ENCODE measurements at places on chromosomes 12 and 14.
A peak's percentile ranks its signal among the peaks of the same experiment; 100 is the strongest.

GRCh38 chr14:105526776-105527380 is 495 bp downstream of the TMEM121 start:
- no peak for DNase-seq

DNA sequence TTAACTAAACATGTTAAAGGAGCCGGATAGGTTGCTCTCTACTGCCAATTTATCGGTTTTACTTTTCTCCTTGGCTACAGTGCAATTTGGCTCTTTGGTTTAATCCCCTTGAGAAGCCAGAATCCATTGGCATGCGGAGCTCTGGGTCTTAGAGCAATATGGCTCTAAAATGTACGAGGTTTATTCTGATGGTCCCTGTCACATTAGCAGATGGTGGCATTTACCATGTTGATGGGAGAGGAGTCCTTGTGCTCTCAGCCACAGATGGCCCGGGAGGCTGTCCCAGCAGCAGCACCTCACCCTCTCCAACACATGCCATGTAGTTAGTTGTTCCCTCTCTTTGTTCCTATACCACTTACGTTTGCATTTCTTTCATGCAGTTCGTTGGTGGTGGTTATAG is 179.7 kb downstream of the RGS6 start:
- DNase-seq, result no peak

GRCh38 chr12:111394480-111394879 is 11.2 kb upstream of the SH2B3 start:
- DNase-seq, result no peak

DNA sequence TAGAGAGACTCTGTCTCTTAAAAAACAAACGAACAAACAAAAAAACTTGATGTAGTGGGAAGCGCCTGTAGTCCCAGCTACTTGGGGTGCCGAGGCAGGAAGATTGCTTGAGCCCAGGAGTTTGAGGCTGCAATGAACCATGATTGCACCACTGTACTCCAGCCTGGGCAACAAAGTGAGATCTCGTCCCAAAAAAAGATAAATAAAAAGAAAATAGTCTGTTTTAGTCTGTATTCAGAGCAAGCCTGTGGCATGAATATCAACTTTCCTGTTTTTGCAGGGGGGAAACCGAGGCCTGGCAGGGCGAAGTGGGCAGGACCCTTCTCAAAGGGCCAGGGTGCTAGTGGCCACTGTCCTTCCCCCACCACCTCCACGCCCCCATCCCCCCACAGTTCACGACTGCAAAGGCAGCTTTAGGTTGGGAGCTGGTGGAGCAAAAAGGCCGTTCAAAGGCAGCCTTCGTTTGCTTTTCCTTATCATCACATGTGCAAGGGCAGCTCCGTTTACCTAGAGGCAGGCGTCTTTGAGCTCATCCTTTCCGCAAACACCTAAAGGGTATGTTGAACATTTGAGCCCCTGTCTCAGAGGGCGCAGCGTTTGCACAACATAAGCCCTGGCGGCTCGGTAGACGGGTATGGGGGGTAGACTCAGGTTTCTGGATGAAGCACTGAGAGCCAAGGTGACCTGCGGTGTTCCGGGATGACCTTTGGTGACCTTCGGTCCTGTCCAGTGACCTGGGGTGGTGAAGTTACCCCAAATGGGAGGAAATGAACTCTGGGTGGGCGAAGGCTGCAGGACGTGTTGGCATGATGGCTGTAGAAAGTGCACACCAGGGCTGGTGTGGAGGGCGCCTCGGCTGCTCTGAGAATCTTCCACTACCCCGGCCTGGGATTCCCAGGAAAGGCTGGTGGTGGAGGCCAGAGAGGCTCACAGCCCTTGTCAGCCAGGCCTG is 8.7 kb upstream of the MEG3 start:
- DNase-seq, result no peak

DNA sequence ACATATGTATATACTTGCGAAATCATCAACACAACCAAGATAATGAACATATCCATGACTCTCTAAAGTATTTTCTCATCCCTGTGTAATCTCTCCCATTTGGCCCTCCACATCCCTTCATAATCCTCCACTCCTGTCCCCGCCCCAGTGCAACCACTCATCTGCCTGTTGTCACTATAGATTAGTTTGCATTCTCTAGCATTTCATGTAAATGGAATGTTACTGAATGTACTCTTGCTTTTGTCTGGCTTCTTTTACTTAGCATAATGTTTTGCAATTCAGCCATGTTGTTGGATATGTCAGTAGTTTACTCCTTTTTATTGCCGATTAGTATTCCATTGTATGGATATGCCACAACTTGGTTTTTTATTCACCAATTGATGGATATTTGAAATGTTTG is 99.1 kb downstream of the BICD1 start:
- no peak for DNase-seq

- DNase-seq, result no peak
Measured at GRCh38 chr12:13250416-13250815, 53.9 kb downstream of the EMP1 start.

GRCh38 chr12:111812881-111813741 is 28.9 kb upstream of the MAPKAPK5 start:
- peak; percentile 94 for DNase-seq

GRCh38 chr12:49733219-49734017 is 7.9 kb upstream of the TMBIM6 start:
- no peak for DNase-seq

DNA sequence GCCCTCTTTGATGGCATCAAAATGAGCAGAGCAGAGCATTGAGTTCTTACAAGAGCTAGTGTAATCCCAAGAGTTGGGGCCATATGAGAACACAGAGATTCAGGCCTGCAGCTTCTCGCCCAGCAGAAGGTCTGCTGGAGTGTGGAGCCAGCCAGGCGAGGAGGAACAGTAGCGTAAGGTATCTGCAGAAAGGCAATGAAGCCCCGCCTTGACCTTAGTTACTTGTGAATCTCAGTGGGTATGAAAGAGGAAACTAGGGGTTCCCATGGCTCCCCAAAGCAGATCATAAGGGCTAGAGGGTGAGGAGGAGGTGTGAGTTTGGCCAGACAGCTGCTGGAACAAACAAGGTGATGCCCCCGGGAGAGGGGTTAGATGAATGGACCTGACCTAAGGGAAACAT is 49.4 kb downstream of the SLC8A3 start:
- DNase-seq, result no peak

- DNase-seq, result peak; percentile 61
Measured at GRCh38 chr12:52171950-52172512, 19.8 kb downstream of the KRT80 start.

DNA sequence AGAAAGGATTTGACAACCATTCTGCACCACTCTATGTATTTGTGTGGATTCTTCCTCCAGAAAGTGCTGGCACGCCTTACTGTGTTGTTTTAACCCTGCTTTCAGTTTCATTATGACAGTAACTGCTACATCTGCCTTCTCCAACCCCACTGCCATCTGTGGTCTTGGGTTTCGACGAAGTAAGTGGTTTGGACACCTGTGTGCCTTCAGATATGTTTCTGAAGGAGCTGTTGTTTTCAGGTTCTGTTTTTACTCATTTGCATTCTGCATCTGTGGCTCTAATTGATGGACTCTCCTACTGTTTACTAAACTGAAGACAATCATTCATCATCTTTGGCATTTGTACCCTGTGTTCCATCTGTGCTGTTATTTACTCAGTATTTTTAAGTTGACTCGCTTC is 4.1 kb downstream of the TSHR start:
- DNase-seq, result peak; percentile 59

DNA sequence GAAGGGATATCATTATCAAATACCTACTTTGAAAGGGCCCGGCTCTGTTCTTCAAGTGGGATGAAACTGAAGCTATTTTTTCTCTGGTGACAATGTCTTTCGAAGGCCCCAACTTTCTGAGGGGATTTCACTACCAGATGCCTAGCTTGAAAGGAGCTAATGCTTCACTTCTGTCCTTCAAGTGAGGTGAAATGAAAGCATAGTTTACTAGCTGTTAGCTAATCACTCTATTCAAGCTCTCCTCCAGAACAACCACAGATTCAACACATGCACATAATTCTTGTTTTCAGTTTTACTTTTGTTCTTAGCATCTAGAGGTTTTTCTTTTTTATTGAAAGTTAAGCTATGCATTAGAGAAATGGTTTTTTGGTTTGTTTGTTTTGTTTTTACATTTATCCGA is 571.4 kb downstream of the NOVA1 start:
- no peak for DNase-seq

Data from stomach (tissue), 19 donors.